ENCODE measurements at places on chromosomes 2 and 18. TPM values are rescaled to one million over a fixed set of nuclear protein-coding genes. Genes with fewer than 3 reads are reported as not detected.

Gene TMEM37
- total RNA-seq = 3.3 TPM

Gene CHST9
- total RNA-seq = 0.90 TPM

Gene AQP12A
- not detected for total RNA-seq

Gene RAD51AP2
- total RNA-seq = 0.28 TPM

Gene PSMA8
- total RNA-seq = not detected

Gene WNT10A
- 1.2 TPM for total RNA-seq

Gene ADRA2B
- total RNA-seq = 0.47 TPM

Gene RESP18
- not detected for total RNA-seq

Gene C2orf80
- not detected for total RNA-seq

Gene IL1R2
- total RNA-seq = 2.8 TPM

Gene LYPD6B
- total RNA-seq = not detected

Gene TRAPPC8
- 33.8 TPM for total RNA-seq

Gene FHL2
- total RNA-seq = 141 TPM

Gene CRYBA2
- total RNA-seq = not detected

Gene SH3RF3
- total RNA-seq = 8.8 TPM

Gene KCNG2
- not detected for total RNA-seq

Gene FER1L5
- total RNA-seq = not detected
